Activated CD4-positive, alpha-beta memory T cell treated with anti-CD3 and anti-CD28 coated beads for 36 hours (primary cell): ENCODE measurements at places on chromosomes 16 and 17. TPM values are rescaled to one million over a fixed set of nuclear protein-coding genes. Genes with fewer than 3 reads are reported as not detected.

Gene NTN3
- not detected for total RNA-seq

Gene TBC1D26
- total RNA-seq, result 0.24 TPM

Gene ATP1B2
- total RNA-seq, result 0.26 TPM

Gene GRAPL
- 3.2 TPM for total RNA-seq

Gene RNU2-1
- 5,509 TPM for total RNA-seq

Gene FN3K
- total RNA-seq, result 2.3 TPM

Gene KCNAB3
- 4.9 TPM for total RNA-seq

Gene HBM
- total RNA-seq, result not detected

Gene C1QTNF8
- total RNA-seq, result not detected

Gene NEUROD2
- total RNA-seq, result not detected

Gene PLLP
- not detected for total RNA-seq
